ENCODE measurements at places on chromosomes 4 and X.

DNA sequence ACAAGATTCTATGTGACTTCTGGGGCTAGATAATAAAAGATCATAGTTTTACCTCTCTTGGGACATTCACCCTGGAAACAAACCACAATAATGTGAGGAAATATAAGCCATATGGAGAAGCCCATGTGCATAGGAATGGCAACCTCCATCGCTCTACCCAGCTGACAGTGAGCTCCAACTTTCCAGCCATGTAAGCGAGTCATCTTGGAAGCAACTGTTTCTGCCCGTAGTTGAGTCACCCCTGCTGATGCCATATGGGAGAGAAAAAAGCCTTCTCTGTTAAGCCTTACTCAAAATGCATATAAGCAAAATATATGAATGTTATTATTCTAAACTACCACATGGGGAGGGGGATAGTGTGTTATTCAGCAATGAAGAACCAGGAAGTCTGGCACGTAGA is 31.4 kb upstream of the RELL1 start:
- DNase-seq, result no peak

GRCh38 chrX:13252726-13253125 is 67.1 kb downstream of the ATXN3L start:
- no peak for DNase-seq

- DNase-seq, result no peak
Observed at GRCh38 chr4:87901422-87901992, 68.7 kb downstream of the MEPE start.

GRCh38 chr4:40736910-40737309 is 12.8 kb upstream of the NSUN7 start:
- no peak for DNase-seq
